Lower leg skin (tissue), 4 donors: ENCODE measurements at places on chromosomes 12 and 14.

DNA sequence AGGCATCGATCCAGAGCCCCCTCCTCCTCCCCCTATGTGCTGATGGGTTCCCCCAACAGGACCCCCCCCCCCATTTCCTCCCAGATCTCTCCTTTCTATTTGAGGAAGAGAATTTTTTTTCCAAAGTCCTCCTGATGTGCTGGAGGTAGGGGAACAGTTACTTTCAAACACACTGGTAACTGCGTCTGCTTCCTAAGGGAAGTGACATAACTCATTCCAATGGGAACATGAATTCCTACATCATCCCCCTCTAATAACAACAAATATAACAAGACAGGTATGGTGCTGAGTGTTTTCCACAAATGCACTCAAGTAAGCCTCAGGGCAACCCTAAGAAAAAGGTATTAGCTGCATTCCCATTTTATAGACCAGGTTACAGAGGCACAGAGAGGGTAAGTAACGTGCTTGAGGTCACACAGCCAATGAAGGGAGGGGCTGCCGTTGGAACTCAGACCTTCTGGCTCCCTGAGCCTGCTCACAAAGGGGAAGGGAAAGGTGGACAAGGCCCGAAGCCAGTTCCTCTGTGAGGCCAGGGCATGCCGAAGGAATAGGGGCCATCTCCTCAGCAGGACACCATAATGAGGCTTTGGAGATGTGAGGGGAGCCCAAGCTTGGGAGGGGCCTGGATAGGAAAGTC lies 121.1 kb upstream of the NCOR2 start:
- no peak for DNase-seq

DNA sequence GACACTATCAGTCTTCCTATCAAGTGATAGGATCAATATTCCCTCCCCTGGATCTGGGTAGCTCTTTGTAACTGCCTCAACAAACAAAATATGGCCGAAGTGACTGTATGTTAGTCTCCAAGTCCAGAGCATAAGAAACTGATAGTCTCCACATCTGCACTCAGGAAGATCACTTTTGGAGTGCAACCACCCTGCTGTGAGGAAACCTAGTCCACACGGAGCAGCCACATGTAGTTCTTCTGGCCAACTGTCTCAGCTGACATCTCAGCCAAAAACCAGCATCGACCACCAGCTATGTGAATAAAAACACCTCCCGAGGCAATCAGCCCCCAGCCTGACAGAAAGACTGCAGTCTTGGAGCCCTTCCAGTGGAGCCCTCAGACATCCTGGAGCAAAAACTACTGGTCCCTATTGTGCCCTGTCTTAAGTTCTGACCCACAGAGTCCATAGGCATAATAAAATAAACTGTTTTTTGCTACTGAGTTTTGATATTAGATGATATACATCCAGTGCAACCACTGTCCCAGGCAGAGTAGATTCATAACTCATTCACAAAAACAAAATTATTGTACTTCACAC lies 143.8 kb downstream of the MED13L start:
- no peak for DNase-seq

DNA sequence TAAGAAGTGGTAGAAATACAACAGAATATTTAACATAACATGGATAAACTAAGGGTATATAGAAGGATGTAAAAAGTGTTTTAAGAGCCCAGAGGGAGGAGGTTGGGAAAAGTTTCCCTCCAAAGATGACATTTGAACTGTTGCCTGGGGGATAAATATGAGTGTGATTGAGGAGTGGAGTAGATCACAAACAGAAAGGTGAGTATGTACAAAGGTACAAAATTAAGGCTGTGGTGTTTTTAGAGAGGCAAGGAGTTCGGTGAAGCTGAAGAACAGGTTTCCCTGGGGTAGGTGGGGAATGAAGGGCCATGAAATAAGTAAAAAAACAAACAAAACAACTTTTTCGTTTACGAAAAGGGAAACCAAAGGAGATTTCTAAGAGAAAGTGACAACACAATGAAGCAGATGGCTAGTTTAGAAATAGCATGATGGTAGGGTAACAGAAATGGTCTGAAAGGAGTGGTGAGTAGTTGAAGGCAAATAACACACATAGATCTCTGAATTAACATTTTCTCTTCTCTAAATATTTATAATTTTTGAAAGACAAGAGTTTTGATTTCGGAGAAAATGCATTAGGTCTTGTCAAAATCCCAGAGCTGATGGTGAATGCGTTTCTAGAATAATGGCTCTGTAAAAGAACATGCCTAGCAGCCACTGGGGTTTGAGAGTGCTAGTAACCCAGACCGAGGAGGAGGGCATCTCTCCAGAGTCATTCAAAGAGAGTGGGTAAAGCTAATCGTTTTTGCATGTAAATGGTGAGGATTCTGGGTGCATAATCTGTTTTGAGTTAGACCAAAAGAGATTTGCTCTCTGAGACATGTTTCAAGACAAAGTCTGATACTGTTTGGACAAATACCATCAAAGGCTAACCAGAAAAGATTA lies 240.4 kb upstream of the DCN start:
- no peak for DNase-seq

DNA sequence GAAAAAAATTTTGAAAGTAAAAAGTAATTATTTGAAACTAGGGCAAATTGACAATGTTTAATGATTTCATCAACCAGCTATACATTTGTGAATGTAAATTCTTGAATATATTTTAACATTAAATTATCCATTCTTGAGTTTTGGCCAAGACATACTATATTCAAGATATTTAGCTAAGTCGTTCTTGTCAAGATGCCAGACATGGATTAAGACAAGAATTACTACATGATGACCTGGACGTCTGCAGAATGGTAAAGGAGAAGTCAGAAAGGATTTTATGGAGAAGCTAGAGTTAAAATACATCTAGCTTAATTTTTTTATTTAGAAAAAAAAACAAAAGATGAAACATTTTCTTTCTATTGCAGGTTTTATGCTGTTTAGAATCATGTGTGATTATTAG lies 255.8 kb downstream of the TMTC2 start:
- DNase-seq: no peak

GRCh38 chr14:66939409-66939808 lies 249.8 kb upstream of the GARIN2 start:
- DNase-seq: no peak

- no peak for DNase-seq
Observed at GRCh38 chr14:92895352-92895878, 27.5 kb upstream of the CHGA start.

DNA sequence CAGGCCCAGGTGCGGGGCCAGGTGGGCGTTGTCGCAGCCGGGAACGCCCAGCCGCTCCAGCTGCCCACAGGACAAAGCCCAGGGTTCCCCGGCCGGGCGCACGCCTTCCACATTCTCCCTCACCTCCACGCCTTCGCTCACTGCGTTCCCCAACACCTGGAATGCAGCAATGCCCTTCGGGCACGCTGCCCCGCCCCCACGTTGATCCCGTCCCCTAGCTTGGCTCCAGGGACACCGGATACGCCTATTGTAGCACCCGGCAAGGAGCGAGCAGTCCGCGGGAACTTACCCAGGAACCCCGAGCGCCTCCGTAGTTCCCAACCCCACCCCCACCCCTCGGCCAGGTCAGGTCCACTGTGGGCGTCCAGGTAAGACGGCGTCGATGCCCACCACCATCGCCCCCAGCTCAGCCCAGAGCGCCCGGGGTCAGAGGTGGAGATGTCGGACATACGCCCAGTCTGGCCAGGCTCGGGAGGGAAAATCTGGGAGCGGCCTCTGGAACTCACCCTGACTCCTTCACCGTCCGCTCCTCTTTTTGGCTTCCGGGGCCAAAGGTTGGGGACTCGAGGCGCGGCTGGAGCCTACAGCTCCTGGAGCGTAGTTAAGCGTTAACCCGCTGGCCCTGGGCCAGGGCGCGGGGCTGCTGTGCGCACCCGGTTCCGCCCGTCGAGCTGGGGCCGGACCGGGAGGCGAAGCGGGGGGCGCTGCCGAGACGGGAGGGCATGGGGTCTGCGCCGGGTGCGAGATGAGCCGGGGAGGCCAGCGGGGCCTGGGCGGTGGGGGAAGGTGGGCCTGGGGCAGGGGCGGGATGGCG lies 594 bp upstream of the CEP170B start:
- no peak for DNase-seq

GRCh38 chr12:124309744-124310143 lies 14.9 kb downstream of the RFLNA start:
- DNase-seq: no peak

DNA sequence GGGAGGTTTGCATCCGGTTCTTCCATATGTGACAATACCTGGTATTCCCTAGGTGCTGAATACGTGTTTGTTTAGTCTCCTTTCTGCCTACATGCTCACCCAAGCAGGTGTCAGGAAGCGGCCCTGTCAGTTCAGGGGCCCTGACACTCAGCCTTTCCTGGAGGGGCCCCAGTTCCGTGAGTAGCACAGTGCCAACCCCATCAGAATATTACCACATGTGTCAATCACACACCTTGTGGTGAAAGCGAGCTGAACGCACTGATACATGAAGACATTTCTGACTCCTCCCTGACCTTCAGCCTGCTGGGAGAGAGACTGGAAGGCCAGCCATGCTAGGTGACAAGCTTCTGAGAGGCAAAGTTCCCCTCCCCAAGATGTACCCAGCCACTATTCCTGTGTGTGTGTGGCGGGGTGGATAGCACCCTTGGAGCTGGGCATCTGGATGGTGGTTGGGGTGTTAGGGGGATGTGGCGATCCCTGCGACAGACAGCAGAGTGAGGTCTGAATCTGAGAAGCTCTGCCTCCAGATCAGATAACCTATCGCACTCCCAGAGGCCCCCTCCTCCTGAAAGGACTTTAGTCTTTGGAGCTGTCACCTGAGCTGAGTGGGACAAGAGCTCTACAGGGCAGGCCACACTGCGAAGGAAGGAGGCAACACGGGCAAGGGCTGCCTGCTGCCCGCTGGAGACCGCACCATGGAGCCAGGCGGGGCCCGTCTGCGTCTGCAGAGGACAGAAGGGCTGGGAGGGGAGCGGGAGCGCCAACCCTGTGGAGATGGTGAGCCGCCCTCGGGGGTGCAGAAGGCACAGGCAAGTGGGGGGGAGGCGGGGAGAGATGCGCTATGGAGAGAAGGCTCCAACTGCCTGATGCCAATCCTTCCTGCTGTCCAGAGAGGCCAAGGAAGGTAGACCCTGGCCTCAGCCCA lies at the start of gene SOAT2:
SOAT2 (plus strand) TSS at position 604 of the 925 bp plus-strand sequence; CDS start at position 696, 92 bp downstream.
- DNase-seq: no peak

DNA sequence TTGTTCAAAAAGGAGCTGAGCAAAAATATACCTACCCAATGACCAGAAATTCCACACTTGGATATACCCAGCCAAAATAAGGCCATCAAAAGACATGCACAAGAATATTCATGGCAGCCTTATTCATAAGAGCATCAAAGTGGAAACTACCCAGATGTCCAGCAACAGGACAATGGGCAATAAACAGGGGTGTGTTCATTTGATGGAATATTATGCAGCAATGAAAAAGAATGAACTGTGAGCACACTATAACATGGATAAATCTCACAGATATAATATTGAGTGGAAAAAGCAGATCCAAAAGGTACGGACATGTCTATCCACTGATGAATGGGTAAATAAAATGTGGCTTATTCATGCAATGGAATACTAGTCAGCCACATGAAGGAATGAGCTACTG lies 209.2 kb upstream of the LHX5 start:
- DNase-seq: no peak

- DNase-seq: no peak
Observed at GRCh38 chr12:93402333-93403311, 24.9 kb downstream of the NUDT4 start.

- DNase-seq: no peak
Observed at GRCh38 chr14:43790681-43791080, 716.4 kb downstream of the FSCB start.

- DNase-seq: no peak
Observed at GRCh38 chr12:65643595-65644386, 180.5 kb upstream of the HMGA2 start.

GRCh38 chr12:42603246-42603990 lies 13.9 kb upstream of the PRICKLE1 start:
- DNase-seq: no peak

DNA sequence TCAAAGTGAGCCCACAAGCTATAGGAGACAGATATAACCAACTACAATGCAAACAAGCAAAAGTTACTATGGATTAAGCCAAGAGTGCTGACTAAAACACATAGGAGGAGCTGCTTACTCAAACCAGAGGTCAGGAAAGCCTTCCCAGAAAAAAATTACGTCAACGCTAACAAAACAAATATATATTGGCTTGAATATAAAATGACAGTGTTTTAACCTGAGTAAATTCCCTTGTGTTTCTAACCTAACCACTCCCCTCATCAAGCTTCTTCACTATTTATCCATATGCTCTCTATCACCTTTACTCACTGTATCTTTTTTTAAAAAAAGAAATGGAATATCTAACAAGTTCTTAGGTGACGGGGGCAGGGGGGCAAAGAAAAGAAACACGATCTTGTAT lies 115.9 kb downstream of the MED13L start:
- DNase-seq: no peak

DNA sequence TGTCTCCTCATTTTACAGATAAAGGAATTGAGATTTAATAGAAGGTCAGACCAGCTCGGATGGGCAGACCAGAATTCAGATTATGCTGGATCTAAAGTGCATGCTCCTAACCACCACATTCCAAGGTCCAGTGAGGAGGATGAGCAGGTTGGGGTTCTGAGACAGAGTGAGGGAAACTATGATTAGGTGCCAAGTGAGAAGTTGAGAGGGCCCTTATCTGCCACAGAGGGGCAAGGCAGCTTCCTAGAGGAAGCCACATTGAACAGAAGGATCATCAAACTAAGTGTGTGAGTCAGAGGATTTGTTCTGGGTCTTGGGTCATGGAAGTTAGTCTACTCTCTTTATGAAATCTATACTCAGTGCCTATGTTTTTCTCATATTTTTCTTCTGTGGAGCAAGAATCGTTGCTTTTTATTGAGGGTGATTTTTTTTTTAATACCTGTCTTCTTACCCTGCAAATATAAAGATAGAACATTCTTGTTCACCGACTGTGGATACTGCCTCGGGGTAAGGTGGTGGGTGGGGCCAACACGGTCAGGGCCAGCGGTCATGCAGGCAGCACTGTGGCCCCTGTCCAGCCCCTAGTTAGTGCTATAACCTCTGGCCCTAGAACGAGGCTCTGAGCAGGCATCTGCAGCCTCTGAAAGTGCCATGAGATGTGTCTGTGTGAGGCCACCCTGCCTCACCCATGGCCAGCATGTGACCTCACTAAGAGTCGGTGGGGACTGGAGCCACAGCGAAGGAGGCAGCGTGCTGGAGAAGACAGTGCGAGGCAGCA lies 55.6 kb upstream of the PTHLH start:
- DNase-seq: no peak

DNA sequence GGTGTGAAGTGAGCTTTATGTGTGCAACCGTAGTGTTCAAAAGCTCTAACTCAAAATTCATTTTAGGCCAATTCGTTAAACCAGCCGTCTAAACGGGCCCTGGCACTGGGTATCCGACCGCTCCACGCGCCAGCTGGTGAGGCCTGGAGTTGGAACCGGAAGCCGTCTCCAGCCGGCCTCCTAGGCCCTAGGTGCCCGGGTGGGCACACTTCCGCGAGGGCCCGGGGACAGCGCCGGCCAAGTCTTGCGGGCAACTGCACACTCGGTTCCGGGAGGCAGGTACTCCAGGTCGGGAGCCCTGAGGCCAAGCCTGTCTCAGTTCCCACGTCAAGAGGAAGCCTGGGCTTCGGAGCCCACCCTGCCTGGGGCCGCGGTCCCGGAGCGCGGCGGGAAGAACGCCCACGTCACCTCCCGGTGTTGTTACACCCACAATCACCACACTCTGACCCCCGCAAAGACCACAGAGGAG lies 16.2 kb downstream of the OTX2 start:
- DNase-seq: no peak

GRCh38 chr14:105475269-105476096 lies 862 bp downstream of the CRIP2 start:
- no peak for DNase-seq
